ENCODE measurements at places on chromosomes 12 and 14.

- DNase-seq, result no peak
These were observed 1006.0 kb upstream of the USP15 start for GRCh38 chr12:61254225-61254624.

DNA sequence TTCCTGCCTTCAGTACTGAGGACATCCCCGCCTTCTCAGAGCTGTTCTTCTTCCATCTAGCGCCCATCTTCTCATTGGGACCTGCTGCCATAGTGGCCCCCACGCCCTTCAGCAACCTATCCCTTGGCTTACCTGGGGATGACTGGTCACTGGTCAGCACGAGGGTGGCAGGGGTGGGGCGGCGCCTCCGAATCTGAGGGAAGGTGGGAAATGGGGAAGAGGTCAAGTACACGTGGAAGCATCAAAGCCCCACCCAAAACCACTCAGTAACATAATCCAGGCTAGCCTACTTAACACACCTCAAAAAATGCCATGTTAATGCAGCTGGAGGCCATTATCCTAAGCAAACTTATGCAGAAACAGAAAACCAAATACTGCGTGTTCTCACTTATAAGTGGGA, 4.3 kb downstream of the PPP1R1A start:
- DNase-seq, result no peak

- DNase-seq, result no peak
These were observed 948.1 kb downstream of the NRXN3 start for GRCh38 chr14:79118291-79118690.

- no peak for DNase-seq
These were observed 266.9 kb downstream of the NOVA1 start for GRCh38 chr14:26330982-26331381.

- no peak for DNase-seq
These were observed 70.7 kb upstream of the PSMA6 start for GRCh38 chr14:35221462-35221861.

DNA sequence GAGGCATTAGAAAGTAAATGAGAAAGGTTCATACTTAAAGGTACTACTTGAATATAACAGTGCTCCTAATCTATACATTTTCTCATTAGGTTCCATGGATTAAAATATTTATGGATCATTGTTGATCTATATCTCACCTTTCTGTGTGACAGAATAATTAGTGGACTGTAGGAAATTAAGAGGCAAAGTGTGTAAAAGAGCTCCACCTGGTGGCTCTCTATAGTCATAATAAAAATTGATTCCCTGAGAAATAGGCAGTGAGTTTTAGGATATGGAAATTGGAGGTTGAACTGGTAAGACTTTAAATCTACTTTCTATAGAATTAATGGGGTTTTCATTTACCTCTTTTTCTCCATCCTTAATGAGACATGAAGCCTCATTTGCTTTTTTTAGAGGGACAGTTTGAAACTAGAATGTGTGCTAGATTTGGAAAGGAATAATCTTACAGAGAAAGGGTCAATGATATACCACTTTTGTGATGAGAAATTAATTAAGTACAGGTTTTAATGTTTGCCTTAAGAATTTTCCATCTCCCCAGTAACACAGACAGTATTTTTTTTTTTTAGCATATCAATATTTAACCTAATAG, 11.8 kb upstream of the DERA start:
- no peak for DNase-seq

- no peak for DNase-seq
These were observed 65.4 kb upstream of the RIC8B start for GRCh38 chr12:106709068-106709511.

- DNase-seq, result no peak
These were observed 750.2 kb downstream of the TMEM121 start for GRCh38 chr14:106276326-106277267.

DNA sequence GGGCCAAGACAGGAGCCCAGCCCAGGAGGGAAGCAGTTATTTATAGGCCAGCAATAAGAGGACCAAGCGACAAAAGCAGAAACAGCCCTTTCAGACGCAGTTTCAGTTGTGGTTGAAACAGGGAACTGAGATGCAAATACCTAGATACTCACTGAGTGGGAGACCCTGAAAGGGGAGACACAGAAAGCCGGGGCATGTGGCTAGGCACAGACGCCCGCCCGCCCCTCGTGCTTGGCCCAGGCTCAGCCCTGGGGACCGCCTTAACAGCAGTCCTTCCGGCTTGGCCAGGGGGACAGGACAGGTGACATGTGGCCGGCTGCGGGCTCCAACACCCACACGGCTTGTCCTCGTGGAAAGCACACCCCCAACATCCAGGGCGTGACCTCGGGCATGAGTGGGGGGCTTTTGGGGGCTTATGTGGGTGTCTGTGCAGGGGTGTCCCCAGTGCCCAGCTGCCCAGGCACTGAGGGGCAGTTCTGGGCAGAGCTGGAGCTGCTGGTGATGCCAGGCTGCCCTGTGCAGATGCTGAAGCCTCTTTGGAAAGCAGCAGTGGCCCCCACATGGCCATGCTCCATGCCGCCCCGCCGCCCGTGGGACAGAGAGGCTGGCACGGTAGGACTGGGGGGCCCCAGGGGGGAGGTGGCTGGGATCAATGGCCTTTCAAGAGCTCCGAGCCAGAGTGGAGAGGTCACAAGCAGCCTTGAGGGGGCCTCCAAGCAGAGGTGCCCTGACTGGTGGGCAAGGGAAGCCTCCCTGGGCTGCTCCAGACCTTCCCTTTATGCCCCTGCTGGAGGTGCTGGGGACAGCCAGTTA, 2.1 kb downstream of the PLD4 start:
- no peak for DNase-seq

GRCh38 chr14:72616294-72616693, 277.6 kb downstream of the DPF3 start:
- no peak for DNase-seq

GRCh38 chr12:123713398-123713797, 1.2 kb downstream of the ATP6V0A2 start:
- no peak for DNase-seq

- no peak for DNase-seq
These were observed 170.1 kb downstream of the STXBP6 start for GRCh38 chr14:24879661-24880386.

GRCh38 chr12:2477009-2477766, 317.6 kb upstream of the FKBP4 start:
- no peak for DNase-seq

- no peak for DNase-seq
These were observed 128.6 kb upstream of the CPM start for GRCh38 chr12:69061574-69061973.

DNA sequence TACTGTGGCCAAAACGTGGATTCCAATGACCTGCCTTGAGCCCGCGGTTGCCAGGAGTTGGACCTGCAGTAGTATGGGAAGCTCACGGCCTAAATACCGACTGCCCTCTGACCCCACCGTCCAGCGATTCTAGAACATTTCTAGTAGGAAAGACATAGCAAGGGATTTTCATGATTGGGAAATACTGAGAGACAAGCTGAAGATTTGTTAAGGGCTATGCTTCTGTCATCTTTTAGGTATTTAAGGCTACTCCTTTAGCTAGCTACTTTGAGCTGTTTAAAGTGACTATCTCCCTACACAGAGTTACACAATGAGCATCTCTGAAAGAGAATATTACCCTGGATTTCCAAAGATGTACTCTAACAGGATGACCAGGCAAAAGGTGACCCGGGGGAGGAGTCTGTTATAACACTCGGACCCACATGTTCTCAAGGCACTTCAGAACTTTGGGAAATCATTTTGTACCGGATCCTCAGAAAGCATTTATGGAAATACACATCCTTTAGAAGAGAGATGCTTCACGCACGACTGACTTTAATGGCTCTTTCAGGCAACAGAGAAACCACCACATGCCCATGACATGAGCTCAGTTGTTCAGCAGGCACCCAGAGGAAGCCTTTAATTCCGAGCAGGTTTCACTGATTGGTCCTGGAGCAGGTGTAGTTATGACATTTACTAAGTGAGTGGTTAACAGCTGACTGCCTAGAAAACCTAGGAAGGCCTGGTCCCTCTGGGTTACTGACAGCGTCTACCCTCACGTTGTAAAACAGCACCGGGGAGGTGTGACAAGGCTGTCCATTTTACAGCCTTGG, 4.2 kb downstream of the BAG5 start:
- DNase-seq, result peak; percentile 41

GRCh38 chr14:89359477-89360222, 57.4 kb downstream of the FOXN3 start:
- DNase-seq, result no peak

GRCh38 chr12:44774815-44775411, 101.2 kb downstream of the NELL2 start:
- DNase-seq, result no peak

GRCh38 chr14:54085841-54086240, 129.2 kb upstream of the BMP4 start:
- DNase-seq, result no peak

GRCh38 chr12:48235796-48236333, 32.8 kb upstream of the OR10AD1 start:
- DNase-seq, result no peak

GRCh38 chr12:3752741-3753486, at the start of gene CRACR2A:
Gene CRACR2A, minus strand, starts transcription at chr12:3753109. Its CDS starts 56,110 bp downstream, at chr12:3696999.
- no peak for DNase-seq

DNA sequence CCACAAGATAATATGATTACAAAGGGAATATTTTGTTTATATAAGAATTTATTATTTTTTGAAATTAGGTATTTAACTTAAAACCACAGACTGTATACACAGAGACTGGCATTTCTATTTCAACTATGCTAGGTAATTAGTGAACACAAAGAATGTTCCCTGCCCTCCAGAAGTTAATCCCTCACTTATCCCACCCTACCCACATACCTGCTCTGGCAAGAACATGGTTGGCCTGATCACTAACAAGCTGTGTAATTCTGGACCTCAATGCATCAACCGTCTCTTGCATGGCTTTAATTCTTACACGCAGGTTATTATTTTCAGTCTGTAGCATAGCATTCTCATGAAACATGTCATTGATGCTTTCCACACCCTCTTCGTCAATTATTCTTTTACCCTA, 85.9 kb downstream of the KIF21A start:
- no peak for DNase-seq

GRCh38 chr14:34003691-34004090, 52.8 kb upstream of the EGLN3 start:
- no peak for DNase-seq

DNA sequence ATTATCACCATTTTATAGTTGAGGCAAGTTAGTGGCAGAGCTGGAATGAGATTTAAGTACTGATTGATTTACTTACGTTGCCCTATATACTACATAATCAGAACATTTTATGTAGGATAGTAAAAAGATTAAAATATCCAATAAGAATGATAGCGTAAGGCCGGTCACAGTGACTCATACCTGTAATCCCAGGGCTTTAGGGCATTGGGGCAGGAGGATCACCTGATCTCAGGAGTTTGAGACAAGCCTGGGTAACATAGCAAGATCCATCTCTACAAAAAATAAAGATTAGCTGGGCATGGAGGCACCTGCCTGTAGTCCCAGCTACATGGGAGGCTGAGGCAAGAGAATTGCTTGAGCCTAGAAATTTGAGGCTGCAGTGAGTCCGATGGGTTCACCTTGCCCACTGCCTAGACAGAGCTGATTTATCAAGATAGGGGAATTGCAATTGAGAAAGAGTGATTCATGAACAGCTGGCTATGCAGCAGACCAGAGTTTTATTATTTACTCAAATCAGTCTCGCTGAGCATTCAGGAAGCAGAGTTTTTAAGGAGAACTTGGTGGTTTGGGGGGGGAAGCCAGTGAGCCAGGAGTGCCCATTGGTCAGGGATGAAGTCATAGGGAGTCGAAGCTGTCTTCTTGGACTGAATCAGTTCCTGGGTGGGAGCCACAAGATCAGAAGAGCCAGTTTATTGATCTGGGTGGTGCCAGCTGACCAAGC, 24.7 kb upstream of the SGPP1 start:
- peak; percentile 73 for DNase-seq

DNA sequence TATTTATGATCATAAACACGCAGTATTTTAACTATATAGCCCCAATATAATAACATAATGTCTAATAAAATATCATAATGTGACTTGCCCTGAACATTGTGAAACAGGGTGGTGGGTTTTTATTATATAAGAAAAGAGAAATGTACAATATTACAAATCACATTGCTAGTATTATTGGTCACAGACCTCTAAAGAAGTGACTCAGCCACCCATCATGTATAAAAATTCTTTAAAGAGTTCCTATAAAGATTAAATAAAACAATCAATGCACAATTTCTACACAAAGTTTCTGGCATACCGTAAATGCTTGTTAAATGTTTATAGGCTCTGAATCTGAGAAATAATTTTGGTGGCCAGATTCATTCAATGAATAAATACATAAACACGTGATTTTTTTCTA, 28.9 kb downstream of the ABCC9 start:
- no peak for DNase-seq

DNA sequence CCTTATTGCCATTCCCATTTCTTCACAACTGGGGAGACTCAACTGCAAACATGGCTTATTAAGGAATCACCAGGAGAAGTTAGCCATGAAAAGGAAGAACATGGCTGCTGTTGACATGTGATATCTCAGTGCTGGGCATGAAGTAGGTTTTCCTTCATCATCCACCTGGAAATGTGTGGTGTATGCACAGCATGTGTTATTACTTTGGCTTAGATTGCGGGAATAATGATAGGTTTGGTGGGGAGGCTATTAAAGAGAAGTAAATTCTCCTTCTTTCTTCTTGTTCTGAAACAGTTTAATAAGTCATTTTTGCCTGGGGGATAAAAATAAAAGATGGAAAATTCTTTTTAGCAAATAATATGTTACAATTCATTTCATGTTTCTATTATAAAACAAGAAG, 23.7 kb upstream of the CLEC14A start:
- DNase-seq, result no peak

GRCh38 chr14:103332143-103332919, 1.7 kb upstream of the EIF5 start:
- no peak for DNase-seq

- DNase-seq, result peak; percentile 3
These were observed 763.9 kb downstream of the NRXN3 start for GRCh38 chr14:78933948-78934524.

DNA sequence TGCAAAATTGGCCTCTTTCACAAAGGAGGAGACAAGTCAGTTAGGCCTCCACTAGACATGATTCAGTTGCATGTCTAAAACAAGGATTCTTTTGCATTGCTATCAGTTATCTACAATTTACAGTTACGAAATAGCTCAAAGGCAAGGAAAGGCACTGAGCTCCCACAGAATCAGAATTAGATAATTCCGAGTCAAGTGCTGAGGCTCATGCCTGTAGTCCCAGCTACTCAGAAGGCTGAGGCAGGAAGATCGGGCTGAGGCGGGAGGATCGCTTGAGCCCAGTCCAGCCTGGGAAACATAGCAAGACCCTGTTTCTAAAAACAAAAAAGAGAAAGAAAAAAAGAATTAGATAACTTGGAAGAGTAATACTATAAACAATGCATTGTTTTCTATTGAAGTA, 12.3 kb upstream of the RTRAF start:
- no peak for DNase-seq

GRCh38 chr12:130975116-130975515, 21.4 kb downstream of the ADGRD1 start:
- no peak for DNase-seq

- no peak for DNase-seq
These were observed 28.5 kb downstream of the CDKN1B start for GRCh38 chr12:12745576-12746211.

- DNase-seq, result no peak
These were observed 13.8 kb downstream of the EXOC5 start for GRCh38 chr14:57254884-57255283.
